ENCODE measurements at places on chromosomes 5 and 9. TPM values are rescaled to one million over a fixed set of nuclear protein-coding genes. Genes with fewer than 3 reads are reported as not detected.

The IRX1 gene
- total RNA-seq: 0.75 TPM

The PCDHB7 gene
- total RNA-seq: 0.29 TPM

The CTNND2 gene
- total RNA-seq: 1.2 TPM

The PTGDS gene
- total RNA-seq: not detected

The RABEPK gene
- total RNA-seq: 50.9 TPM

The DRD1 gene
- total RNA-seq: not detected

The COL23A1 gene
- not detected for total RNA-seq

The MOB3B gene
- not detected for total RNA-seq

The FBXW11 gene
- 50.6 TPM for total RNA-seq

The POMT1 gene
- total RNA-seq: 20.9 TPM

The NXNL2 gene
- total RNA-seq: not detected

The TSSK1B gene
- total RNA-seq: not detected

The PPP3R2 gene
- not detected for total RNA-seq

The ZNF608 gene
- 10.9 TPM for total RNA-seq

The EQTN gene
- not detected for total RNA-seq

The PIP5K1B gene
- 5.0 TPM for total RNA-seq

The LCN10 gene
- not detected for total RNA-seq

The SLC24A2 gene
- not detected for total RNA-seq

The FRMD3 gene
- 22.1 TPM for total RNA-seq

The SAXO1 gene
- total RNA-seq: not detected

The CPEB4 gene
- 18.0 TPM for total RNA-seq

The PCDHGA4 gene
- 1.4 TPM for total RNA-seq

The SPATA31D4 gene
- total RNA-seq: not detected

The IQGAP2 gene
- total RNA-seq: 0.98 TPM

The CORO2A gene
- total RNA-seq: 1.6 TPM

The CDC42SE2 gene
- total RNA-seq: 22.1 TPM

The BTNL3 gene
- total RNA-seq: not detected

The PRDM9 gene
- not detected for total RNA-seq

The GIN1 gene
- 6.9 TPM for total RNA-seq

The RASGEF1C gene
- 0.13 TPM for total RNA-seq

The CXCL14 gene
- not detected for total RNA-seq

The DDX41 gene
- total RNA-seq: 145 TPM

The ANKRD55 gene
- not detected for total RNA-seq

The KDM3B gene
- 42.9 TPM for total RNA-seq

The MAN1B1 gene
- total RNA-seq: 85.2 TPM

The EPB41L4B gene
- 0.85 TPM for total RNA-seq

The SPARC gene
- total RNA-seq: 1,275 TPM

Measured in SK-MEL-5 (cell line).